Omental fat pad (tissue), 4 donors: ENCODE measurements at places on chromosomes 12 and 14. TPM values are rescaled to one million over a fixed set of nuclear protein-coding genes. Genes with fewer than 3 reads are reported as not detected.

- DNase-seq = no peak
Observed at GRCh38 chr12:65499167-65499566, 220.7 kb downstream of the MSRB3 start.

GRCh38 chr12:27276275-27276674, 32.2 kb downstream of the STK38L start:
- no peak for DNase-seq

DNA sequence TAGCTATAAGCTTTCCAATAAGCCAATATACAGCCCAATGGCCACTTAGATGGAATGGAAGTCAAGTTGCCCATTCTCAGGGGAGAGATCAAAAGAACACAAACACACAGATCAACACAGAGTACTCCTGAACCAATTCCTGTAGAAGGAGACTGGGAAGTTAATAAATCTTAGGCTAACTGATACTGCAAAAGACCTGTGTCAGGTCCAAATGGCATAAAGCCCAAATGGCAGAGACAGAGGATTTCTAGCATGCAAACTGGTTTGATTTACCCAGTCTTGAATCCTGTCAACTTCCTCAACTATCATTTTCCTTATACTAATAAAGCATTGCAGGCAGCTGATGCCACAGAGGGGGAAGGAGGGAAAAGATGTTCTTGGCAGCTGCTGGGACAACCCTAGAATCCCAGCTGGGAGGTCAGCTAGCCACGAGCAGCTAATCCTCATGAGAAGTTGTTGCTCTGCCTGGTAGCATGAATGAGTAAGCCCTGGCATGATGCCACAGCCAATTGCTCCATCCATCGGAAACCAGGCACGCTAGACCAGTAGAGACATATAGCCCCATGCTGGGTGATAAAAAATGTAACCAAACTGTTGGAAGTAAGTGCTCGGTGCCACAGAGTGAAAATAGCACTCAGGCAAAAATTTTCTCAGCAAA, 26.2 kb downstream of the ANG start:
- DNase-seq = peak; percentile 87

DNA sequence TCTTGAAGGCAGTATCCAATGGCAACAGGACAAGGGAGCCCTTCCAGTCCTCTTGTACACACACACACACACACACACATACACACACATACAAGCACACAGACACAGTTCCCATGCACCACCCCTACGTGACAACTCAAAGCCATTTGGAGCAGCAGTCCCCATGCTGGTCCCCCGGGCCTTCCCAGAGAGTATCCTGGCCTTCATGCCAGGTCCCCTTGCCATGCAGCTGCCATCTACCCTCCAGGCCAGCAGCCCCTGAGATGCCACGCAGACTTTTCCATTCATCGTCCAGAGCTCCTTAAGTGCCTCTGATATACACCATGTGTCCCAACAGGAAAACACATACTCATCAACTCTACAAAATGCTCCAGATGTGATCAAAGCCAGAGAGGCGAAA, 159.5 kb downstream of the ANO2 start:
- no peak for DNase-seq

GRCh38 chr14:72063761-72064282, 131.6 kb downstream of the RGS6 start:
- no peak for DNase-seq

DNA sequence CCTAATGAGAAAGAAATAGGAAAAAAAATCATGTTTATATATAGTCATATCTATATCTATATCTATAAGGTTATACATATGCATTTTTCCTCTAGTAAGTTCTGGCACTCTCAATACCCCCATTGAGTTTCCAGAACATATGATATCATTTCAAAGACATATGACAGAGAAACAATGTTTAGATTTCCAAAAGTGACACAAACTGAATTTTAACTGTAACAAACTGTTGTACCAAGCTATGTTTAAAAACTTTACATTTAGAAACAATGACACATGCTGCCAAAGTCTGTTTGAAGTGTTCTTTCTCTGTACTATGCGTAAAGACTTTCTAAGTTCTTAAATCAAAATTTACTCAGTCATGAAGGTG, 171.6 kb downstream of the PRKD1 start:
- no peak for DNase-seq

DNA sequence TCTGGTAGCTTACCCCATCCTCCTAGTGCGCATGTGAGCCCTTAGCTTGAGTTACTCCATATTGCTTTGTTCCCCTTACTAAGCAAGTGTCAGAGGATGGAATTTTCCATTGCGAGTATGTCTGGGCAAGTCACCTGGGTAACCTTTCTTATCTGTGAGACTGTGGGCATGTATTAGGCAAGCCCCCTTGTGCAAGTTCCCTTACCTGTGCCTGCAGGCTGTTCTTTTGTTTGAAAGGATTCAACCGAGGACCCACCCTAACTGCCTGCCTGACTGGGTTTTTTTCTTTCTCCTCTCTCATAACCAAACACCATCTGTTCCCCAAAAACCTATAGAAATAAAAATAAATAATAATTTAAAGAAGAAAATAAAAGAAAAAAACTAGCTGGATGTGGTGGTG, 22.3 kb upstream of the PPP2R5E start:
- no peak for DNase-seq

DNA sequence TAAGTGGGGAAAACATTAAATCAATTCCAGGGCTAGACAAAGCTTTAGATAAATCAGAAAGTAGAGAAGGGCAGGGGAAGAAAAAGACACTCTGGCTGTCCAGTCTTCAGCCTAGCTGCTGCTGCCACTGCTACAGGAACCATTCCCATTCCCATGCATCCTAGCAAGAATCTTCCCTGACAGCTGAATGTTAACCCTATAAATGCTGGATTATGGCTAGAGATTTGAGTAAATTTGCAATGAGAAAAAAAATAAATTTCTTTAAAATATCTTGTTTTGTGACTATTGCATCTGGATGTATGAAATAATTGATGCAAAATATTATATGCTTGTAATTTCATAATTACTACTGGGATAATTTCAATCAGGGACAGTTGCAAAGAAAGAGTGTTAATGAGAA, 15.0 kb upstream of the CDKN3 start:
- DNase-seq = no peak

DNA sequence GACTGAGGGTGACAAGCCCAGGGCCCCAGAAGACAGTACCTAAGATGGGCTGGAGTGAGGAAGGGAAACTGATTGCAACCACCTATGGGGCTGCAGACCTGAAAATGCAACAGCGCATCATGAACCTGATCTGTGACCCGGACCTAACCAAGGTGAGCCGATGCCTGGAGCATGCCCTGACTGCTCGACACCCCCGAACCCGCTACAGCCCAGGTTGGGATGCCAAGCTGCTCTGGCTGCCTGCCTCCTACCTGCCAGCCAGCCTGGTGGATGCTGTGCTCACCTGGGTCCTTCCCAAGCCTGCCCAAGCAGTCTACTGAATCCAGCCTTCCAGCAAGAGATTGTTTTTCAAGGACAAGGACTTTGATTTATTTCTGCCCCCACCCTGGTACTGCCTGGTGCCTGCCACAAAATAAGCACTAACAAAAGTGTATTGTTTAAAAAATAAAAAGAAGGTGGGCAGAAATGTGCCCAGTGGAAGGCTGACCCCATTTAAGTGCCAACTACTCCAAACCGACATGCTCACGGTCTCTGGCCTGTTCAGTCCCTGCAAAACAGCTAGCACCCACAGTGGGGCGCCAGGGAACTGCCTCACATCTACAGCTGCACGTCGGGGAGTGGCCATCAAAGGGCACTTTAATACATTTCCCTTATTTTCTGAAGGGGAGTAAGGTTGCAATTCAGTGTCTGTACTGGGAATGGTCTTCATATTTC, 4.2 kb downstream of the RDH5 start:
- DNase-seq = no peak

DNA sequence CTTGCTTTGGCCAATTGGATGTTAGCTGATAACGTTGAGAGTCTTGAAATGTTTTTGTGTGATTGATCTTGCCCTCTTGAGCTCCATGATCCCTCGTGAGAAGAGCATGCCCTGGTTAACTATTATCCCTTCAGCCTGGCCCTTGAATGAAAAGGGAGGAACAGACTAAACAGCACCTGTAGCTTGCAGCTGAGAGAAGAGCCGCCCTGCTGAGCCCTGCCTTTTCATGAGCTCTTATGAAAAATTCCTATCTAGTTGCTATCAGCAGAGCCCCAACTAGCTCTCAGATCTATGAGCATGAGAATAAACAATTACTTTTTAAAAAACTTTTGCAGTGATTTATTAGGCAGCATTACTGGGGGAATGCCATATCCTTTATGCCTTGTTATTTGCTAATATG, 36.0 kb upstream of the RPH3A start:
- DNase-seq = no peak

DNA sequence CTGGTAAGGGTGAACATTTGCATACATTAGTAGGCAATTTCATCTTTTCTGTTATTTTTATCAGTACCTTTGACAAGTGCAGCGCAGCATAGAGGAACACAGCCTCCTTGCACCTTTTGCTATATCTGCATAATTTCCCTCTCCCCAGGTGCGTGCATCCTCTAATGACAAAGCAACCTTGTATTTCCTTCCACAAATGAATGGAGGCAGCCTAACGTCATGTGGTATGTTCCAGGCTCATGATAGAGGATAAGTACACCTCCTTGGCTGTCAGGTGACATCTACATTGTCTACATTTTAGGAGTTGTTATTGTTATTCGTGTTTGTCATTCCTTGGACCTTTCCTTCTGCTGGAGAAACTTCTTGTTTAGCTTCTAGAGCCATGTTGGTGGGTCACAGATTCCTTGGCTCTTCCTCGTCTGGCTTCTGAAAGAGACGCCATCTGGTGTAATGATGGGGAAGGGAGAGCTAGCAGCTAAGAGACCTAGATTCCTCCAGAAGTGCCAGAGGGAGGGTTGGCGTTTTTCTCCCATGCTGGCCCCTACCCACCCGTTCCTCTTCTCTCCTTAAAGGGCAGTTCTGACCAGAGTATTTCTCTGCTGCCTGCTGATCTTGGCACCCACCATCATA, 37.0 kb downstream of the EVL start:
- no peak for DNase-seq

DNA sequence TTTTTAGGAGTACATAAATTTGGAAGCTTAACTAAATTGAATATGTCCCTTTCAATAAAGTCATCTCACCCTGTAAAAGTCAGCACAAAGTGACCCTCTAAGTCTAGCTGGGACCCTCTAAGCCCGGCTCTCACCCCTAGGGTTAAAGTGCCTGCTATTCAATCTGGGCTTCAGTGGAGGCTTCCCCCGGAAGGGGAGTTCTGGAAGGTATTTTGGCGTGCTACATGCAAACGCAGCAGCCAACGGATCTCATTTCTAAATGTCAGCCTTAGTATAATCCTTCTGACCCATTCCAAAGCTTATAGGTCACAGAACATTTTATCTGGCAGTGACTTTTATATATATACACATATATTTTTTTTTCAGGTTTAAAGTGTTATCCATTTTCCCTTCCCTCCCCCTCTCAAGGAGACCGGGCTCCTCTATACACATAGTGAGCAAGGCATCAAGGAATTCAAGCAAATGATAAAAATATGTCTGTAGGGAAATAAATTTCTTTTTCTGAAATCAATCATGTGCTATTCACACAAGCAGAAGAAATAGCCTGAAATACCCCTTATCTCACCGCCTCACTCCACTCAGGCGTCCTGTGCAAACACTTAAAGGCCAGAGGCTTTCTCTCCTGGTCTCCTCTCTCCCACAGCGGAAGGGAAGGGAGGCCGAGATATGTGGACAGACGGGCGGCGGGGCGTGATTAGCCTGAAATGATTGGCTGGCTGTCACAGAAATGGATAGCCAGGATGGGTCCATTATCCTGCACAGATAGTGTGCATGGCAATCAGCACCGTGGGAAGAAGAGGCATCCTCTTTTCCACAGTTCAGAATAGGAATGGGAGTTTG, 301.7 kb downstream of the GALC start:
- DNase-seq = no peak

GRCh38 chr14:50577982-50578381, 18.0 kb downstream of the ATL1 start:
- no peak for DNase-seq

DNA sequence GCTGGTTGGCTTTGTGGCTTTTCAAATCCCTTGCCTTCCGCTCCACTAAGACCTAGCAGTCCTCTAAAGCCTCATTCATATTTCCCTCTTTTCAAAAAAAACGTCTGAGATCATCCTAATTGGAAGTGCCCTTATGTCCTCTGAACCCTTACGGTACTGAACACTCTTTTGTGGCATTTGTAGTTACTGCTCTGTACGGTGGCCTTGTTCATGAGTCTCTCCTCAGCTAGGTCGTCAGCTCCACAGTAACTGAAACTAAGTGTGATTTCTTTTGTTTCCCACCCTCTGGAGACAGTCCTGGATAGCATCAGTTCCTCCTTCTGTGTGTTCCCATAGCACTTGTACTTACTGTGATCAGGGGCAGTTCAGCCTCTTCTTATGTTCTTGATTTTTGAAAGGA, 49.7 kb downstream of the DAAM1 start:
- no peak for DNase-seq

DNA sequence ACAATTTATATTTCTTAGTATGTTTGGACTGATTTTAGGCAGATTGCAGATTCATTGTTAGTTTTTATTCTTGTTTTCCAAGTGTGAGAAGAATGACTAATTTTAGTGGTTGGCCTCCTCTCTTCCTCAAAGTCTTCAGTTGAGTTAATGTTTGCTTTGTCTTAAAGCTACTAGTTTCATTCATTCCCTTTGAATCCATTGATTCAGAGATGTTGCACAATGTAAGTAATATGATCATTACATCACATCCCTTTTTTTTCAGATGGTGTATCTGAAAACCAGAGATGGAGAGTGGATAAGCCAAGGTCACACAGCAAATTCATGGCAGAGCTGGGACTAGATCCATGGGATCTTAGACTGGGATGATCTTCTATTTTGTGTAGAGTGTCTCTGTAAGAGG, 577.5 kb downstream of the BCL11B start:
- no peak for DNase-seq

Gene CBLN3
- total RNA-seq = 3.6 TPM

Gene PLD4
- 0.16 TPM for total RNA-seq

Gene VRK1
- 7.8 TPM for total RNA-seq

Gene TAPBPL
- total RNA-seq = 26.0 TPM

Gene RHOJ
- total RNA-seq = 33.9 TPM

Gene GPR162
- 2.8 TPM for total RNA-seq

Gene RFLNA
- total RNA-seq = 0.69 TPM

Gene MYF6
- not detected for total RNA-seq
